Epithelial cell of prostate (primary cell): ENCODE measurements at places on chromosomes 12 and 14.

DNA sequence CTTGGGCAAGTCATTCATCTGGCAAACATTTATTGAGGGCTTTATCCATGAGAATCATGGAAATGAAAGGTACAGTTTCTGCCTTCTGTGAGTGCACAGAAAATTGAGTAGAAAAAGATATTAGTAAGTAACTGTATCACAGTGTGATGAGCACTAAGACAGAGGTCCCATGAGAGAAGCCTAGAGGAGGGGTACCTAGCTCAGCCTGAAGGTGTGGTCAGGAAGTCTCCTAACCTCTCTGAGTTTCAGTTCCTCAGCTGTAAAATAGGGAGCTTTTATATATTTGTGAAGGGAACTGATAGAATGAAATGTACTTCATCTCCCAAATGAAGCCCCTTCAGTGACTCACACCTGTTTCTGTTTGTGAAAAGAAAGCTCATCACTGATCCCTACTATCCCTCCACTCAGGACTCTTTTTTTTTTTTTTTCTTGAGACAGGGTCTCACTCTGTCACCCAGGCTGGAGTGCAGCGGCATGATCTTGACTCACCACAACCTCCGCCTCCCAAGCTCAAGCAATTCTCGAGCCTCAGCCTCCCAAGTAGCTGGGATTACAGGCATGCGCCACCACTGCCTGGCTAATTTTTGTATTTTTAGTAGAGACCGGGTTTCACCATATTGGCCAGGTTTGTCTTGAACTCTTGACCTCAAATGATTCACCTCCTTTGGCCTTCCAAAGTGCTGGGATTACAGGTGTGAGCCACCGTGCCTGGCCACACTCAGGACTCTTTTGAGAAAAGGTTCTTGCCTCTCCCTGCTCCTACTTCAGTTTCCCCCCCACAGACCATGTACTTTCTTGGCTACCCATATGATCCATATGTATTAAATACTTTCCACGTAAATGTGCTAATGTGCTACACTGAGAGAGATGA, 93.7 kb upstream of the FUT8 start:
- DNase-seq, result no peak

DNA sequence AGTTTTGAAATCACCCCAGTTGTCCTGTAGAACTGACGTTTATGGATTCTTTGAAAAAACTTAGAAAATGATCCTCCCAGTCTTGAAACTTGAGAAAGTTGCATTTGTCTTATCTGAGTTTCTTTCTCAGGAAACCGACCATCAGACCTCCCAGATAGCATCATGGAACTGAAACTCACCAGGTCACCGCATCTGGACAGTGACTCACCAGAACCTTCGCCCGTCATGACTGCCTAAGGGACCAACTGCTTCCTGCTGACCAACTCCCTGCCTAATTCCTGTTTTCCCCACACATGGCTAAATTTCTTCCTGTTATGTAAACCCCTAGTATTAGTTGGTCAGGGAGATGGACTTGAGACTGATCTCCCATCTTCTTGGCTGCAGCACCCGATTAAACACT, 175.7 kb downstream of the RIMBP2 start:
- no peak for DNase-seq

- no peak for DNase-seq
Observed at GRCh38 chr12:91935296-91935695, 210.3 kb downstream of the BTG1 start.

GRCh38 chr14:22634233-22634900, 9.8 kb downstream of the OR6J1 start:
- no peak for DNase-seq

DNA sequence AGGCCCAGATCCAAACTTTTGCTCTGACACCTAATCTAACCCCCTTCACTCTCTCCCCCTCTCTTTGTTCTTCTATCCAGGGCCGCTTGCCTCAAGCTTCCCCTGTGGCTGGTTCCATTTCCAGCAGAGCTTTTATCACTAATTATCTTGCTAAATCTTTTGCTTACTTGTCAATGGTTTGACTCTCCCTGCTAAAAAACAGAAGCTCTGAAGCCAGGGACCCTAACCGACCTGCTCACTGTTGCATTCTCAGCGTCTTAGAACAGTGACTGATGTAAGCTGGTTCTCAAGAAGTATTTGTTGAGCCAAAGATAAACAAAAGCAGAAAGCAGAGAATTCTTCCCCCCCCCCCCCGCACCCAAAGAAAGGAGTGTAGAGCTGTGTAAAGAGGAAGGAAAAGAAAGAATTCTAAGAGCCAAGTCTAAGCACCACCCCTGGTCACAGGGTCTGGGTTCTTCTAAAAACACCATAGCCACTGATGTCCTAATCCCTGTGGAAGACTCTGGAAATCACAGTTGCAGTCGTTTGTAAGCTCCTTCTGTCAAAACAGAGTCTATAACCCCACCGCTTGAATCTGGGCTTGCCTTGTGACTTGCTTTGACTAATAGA, 385.8 kb downstream of the MED13L start:
- DNase-seq, result no peak

- no peak for DNase-seq
Observed at GRCh38 chr14:65433157-65433556, 20.6 kb downstream of the FUT8 start.

GRCh38 chr12:57833672-57834071, 12.9 kb downstream of the CTDSP2 start:
- DNase-seq, result no peak

GRCh38 chr14:46377305-46377704, 274.3 kb downstream of the RPL10L start:
- DNase-seq, result no peak

DNA sequence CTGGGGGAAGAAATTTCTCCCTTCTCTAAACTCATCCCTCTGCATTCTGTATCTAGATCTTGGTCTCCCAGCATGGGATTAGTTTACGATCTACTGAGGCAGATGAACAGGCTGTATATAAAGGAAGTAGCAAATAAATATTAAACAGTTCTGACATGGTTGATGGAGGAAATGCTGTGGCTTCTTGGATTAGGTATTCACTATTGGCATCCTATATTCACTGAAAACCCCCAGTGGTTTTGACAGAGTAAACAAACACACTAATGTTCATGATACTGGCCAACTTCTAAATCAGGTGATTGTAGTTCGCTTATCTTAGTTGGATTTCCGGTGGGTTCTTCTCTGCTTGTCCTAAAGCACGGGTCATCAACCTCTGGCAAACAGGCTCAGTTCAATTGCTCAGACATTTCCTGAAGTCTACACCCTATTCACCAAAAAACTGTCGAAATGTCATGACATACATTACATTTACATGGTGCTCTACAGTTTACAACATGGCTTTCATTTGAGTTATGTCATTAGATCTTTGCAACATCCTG, 433.9 kb downstream of the EGLN3 start:
- DNase-seq, result no peak

GRCh38 chr14:102927346-102927877, 4.9 kb downstream of the AMN start:
- DNase-seq, result no peak

GRCh38 chr12:110424237-110424636, 20.7 kb upstream of the ANAPC7 start:
- no peak for DNase-seq

GRCh38 chr14:94295360-94296180, 2.5 kb upstream of the SERPINA10 start:
- DNase-seq, result no peak

DNA sequence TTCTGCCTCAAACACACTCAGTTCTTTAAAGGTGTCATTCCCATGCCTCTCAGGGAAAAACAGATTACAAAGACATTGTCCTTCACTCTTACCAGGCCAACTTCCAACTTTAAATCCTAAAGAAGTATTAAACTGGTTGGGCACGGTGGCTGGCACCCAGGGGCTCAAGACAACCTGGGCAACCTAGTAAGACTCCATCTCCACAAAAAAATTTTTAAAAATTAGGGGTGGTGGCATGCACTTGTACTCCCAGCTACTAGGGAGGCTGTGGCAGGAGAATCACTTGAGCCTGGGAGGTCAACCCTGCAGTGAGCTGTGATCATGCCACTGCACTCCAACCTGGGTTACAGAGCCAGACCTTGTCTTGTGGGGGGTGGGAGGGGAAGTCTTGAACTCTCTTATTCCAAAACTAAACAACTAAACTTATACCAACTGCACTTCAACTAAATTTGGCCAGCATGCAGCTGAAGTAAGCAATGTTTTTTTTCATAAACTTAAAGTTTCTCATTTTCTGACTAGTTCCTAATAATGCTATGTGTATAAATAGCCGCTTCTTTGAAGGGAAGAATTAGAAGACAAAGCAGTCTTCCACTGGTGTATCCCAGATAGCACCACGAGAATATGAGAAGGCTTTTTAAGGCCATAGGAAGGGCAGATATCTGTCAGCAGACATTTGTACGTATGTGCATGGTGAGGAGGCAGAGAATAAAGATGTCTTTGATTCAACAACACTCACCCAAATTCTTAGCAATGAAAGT, 2.4 kb downstream of the SLC11A2 start:
- DNase-seq, result no peak

DNA sequence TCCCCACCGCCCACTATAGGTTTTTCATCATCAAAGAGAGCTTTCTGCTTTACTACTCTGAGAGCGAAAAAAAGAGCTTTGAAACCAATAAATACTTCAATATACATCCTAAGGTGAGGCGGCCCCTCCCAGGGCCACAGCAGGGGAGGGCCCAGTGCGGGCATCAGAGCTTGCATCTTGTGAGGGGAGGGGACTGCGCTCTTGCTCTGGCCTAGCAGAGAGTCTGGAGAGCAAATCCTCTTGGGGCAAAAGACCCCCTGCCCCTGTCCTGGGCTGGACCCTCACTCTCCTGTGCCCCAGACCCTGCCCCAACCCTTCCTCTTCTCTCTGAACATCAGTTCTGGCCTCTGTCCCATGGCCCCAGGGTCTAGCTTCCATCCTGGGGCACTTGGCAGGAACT, 15.6 kb downstream of the PLEKHD1 start:
- DNase-seq, result no peak

GRCh38 chr14:90456551-90456950, 59.7 kb downstream of the CALM1 start:
- no peak for DNase-seq

GRCh38 chr12:90262251-90262650, 553.6 kb upstream of the ATP2B1 start:
- DNase-seq, result no peak

GRCh38 chr14:36988568-36988967, 183.8 kb downstream of the SLC25A21 start:
- no peak for DNase-seq
